Lower lobe of right lung (tissue), 2 donors: ENCODE measurements at places on chromosomes 16 and 17. TPM values are rescaled to one million over a fixed set of nuclear protein-coding genes. Genes with fewer than 3 reads are reported as not detected.

GNAO1 gene
- 1.8 TPM for total RNA-seq

MLX gene
- 70.5 TPM for total RNA-seq

NFAT5 gene
- 56.7 TPM for total RNA-seq

DNA sequence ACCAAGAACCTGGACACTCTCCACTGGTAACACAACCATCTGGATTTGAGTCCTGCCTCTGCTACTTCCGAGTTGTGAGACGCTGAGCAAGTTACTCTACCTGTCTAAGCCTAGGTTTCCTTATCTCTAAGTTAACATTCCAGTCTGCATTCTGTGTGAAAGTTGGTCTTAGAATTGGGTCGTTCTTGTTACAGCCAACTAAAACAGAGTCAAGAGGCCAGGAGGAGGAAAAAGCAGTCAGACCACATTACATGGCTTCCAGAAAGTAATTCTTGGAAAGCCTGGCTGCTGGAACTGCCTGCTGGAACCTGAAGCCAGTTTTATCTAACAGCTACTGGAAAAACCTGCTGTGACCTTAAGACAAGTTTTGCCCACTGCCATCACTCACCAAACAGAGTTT is 38.4 kb upstream of the XYLT1 start:
- DNase-seq, result no peak
- no peak overlapping the region for H3K4me3 ChIP-seq
- peaks cover 5% of the 10 kb centered on the region for H3K4me1 ChIP-seq
- no peaks in the 10 kb centered on the region for H3K27me3 ChIP-seq

GRCh38 chr16:12178251-12178990 is 201.9 kb downstream of the SNX29 start:
- no peaks in the 10 kb centered on the region for H3K4me1 ChIP-seq
- no peaks in the 10 kb centered on the region for H3K36me3 ChIP-seq
- no peak overlapping the region for H3K4me3 ChIP-seq

DNA sequence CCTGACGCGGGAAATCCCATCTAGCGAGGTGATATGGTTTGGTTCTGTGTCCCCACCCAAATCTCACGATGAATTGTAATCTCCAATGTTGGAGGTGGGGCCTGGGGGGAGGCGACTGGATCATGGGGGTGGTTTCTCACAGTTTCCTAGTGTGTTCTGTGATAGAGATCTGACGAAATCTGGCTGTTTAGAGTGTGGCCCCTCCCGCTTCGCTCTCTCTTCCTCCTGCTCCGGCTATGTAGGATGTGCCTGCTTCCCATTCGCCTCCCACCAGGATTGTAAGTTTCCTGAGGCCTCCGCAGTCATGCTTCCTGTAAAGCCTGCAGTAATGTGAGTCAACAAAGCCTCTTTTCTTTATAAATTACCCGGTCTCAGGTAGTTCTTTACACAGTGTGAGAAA is 31.6 kb downstream of the IFT140 start:
- peaks cover 55% of the 10 kb centered on the region for H3K36me3 ChIP-seq
- H3K4me1 ChIP-seq, result no peaks in the 10 kb centered on the region
- no peak overlapping the region for H3K4me3 ChIP-seq

DNA sequence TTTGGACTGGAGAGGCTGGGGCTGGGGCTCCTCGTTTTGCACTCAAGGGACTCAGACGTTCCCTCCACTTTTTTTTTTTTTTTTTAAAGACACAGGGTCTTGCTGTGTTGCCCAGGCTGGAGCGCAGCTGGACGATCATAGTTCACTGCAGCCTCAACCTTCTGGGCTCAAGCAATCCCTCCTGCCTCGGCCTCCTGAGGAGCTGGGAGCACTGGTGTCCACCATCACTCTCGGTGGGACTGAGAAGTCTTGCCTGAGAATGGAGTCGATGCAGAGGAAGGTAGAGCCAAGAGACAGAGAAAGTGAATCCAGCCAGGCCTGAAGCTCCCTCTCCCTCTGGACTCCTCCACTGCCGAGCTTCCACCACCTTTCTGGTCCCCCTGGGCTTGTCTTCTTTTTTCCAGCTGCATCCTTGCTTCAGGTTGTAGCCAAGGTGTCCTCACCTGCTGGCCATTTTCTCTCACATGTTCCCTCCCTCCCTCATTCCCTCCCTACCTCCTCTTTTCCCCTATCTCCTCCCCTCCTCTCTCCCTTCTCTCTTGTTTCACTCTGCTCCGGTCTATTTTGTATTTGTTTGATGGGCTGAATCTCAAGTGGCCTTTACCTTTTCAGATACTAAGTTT is 233.8 kb downstream of the SNX29 start:
- no peak overlapping the region for H3K27ac ChIP-seq
- no peaks in the 10 kb centered on the region for H3K36me3 ChIP-seq
- no peak overlapping the region for H3K4me3 ChIP-seq
- no peaks in the 10 kb centered on the region for H3K27me3 ChIP-seq
- DNase-seq, result no peak

- no peak for DNase-seq
- H3K4me3 ChIP-seq, result no peak overlapping the region
- peaks cover 13% of the 10 kb centered on the region for H3K4me1 ChIP-seq
- no peak overlapping the region for H3K27ac ChIP-seq
- H3K36me3 ChIP-seq, result no peaks in the 10 kb centered on the region
These were observed 160.3 kb upstream of the TBX2 start for GRCh38 chr17:61239327-61239726.
